Activated CD4-positive, alpha-beta T cell treated with anti-CD3 and anti-CD28 coated beads, Interleukin-2, amount 50 U/mL, for 4 hours (primary cell): ENCODE measurements at places on chromosomes 12 and 14.

DNA sequence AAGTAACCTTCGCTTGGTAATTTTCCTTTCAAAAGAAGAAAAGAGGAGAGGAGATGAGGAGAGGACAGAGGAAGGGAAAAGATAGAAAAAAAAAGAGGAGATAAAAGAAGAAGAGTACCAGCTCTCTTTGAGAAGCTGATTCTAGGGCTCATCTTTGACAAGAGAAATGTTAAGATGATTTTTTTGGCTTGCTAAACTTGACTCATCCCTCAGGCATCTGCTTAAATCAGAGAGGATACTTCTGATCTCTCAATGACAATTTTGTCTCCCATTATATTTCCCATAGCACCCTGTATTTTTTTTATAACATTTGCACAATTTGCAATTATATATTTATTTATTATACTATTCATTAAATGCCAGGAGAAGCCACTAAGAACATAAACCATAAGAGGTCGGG is 17.1 kb downstream of the SYT1 start:
- DNase-seq = no peak

- no peak for DNase-seq
Observed at GRCh38 chr12:40801861-40802260, 109.6 kb downstream of the CNTN1 start.

DNA sequence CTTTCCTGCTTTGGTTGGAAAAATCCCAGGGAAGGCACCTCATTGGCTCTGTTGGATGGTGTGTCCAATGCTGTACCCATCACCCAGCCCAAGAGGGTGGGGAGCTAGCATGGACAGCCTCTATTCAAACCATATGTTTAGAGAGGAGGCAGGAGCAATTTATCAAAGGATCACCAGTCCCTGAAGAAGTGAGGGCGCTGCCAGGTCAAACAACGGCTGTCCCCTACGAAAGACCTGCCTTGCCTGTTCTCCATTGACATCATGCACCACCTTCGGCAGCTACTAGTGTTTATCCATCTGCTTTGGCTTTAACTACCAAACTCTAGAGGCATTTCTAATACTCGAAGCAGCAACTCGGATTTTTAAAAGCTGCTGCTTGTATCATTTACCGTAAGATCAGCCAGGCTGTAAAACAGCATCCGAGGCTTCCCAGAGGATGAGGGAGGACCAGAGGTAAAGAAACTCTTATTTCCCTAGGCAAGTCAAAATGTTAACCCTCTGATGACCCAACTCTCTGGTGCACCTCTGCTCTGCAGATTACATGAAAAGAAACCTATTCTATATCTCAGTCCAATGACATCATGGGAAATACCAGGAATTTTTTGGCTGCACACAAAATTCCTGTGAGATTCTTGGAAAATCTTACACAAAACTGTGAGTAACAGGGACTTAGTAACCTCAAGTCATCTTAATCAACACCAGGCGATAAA is 720.9 kb upstream of the TBX3 start:
- DNase-seq = no peak

DNA sequence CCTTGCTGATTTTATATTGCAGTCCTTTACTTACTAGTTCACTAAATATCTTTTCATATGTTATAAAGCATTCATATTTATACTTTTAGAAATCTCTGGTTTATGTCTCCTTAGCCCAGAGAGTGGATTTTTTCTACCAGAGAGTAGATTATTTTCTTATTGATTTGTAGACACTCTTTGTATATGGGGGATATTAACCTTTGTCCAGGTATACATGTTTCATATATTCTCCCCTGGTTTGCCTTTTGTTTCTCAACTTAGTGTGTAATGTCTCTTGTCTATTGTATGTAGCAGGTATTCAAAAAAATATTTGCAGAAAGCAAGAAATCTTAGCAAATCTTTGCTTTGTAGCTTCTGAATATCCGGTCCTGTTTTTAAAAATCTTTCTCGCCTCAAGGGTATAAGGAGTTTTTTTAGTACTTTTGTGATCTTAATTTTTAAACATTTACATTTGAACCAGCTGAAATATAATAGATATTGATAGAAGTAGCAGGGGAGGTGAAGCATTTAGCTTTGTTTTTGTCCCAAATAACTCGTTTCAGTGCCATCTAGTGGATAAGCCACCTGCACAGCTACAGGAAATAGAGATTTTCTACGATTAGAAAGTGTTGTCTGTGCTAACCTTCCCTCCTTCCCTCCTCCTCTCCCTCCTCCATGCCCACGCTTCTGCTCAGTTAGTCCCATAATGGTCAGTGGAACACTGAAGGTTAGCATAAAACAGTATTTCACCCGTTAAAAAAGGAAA is 97.0 kb downstream of the PHETA1 start:
- DNase-seq = no peak
